ENCODE measurements at places on chromosomes 5 and 9.

DNA sequence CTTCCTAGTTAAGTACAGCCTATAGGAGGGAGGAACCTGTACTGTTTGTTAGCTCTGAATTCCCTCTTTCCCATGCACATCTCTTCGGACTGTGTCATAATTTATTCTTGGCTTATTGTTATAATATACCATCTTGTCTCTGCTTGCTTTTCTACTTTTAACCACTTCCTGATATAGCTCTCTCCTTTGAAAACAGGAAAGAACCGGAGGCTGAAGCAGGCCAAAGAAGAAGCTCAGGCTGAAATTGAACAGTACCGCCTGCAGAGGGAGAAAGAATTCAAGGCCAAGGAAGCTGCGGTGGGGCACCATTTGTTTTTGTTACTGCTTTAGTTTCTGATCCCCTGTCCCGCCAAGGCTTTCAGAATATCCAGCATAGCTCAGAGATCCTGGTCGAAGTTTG, 4.8 kb downstream of the ATP6V1G1 start:
- no peak for DNase-seq

DNA sequence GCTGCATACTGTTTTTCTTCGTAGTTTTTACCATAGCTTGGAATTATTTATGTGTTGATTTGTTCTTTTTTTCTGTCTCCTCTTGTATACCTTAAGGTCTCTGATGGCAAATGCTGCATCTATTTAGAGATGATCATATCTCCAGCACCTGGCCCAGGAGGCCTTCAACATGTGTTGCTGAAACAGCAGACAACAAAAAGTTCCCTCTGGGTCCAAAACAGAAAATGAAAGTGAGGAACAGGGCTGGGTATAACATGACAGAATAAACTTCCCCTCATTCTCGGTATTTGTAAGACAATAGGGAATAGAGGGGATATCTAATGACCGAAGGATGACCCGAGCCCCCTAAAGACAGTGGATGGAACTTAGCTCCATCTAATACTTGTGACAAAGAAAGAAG, 22.7 kb upstream of the PCSK1 start:
- DNase-seq = no peak

GRCh38 chr5:102715082-102715807, 39.9 kb upstream of the PAM start:
- DNase-seq = no peak

GRCh38 chr9:112506571-112506970, 19.9 kb downstream of the KIAA1958 start:
- no peak for DNase-seq

GRCh38 chr9:129655696-129656095, 9.8 kb upstream of the PRRX2 start:
- no peak for DNase-seq

GRCh38 chr9:115416299-115416698, 298.3 kb upstream of the TNC start:
- no peak for DNase-seq

DNA sequence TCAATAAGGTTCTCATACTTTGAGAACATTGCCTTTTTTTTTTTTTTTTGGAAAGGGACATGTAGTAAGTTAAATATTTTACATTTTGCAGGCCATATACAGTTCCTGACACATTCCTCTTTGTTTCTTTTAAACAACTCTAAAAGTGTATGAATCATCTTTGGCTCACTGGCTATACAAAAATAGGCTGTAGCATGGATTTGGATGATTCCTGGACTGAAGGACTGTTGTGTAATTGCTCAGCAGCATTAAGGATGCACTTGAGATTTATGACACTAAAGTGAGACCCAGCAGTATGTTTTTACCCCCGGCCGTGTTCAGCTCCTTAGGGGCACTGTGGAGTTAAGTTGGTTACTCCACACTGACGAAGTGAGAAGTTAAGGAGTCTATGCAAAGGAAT, 41.3 kb downstream of the VPS13A start:
- no peak for DNase-seq

GRCh38 chr5:144510845-144511579, 340.3 kb downstream of the KCTD16 start:
- no peak for DNase-seq

DNA sequence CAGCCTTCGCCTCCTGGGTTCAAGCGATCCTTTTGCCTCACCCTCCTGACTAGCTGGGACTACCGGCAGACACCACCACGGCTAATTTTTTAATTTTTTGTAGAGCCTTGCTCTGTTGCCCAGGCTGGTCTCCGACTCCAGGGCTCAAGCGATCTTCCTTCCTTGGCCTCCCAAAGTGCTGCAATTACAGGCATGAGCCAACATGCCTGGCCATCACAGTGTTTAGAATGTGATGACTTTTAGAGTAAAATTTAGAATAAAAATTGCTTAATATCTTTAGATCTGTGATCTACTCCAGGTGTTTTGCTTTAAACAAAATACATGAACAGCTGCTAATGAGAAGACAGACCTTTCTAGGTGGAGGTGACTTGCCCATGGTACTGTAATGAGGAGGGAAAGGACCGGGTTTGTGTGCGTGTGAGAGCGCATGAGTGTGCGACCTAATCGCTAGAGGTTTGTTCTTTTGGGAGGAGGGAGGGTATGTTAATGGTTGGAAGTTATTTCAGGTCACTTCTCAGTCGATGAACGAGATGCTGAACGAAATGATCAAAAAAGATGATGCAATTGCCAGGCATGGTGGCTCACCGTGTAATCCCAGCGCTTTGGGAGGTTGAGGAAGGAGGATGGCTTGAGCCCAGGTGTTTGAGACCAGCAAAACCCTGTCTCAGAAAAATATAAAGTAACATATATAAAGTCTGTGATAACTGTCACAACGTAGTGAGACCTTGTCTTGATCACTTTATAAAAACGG, 2.0 kb downstream of the CNOT6 start:
- no peak for DNase-seq

DNA sequence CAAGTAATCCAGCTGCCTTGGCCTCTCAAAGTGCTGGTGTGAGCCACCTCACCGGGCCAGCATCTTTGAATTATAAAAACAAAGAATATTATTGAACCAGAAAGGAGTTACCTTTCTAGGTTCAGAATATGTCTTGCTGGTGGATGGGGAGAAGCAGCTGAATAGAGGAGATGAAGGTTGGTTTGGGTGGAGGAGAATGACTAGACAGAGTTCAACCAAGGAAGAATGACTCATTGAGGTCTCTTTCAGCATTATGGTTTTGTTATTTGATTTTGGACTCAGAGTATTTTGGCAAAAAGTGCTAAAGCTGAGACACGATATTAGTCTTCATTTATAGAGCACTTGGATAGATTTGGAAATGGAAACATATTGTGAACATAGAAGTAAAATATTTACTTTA, 75.2 kb upstream of the MPDZ start:
- DNase-seq = no peak

DNA sequence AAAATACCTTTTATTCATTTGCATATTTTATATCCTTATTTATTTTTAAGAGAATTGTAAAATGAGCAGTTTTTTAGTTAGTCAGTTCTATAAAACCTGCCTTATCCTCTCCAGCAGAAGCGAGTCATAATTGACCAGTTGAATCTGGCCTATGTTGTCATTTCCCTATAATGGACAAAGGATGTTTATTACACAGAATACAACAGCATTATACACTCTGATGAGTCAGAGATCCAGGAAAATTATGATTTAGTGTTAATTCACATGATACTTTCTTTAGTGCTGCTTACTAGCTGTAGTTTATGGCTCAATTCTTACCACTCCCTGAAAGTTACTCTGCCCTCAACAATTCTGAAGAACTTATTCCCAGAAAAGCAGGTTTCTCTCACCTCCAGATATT, 26.8 kb upstream of the LURAP1L start:
- no peak for DNase-seq

DNA sequence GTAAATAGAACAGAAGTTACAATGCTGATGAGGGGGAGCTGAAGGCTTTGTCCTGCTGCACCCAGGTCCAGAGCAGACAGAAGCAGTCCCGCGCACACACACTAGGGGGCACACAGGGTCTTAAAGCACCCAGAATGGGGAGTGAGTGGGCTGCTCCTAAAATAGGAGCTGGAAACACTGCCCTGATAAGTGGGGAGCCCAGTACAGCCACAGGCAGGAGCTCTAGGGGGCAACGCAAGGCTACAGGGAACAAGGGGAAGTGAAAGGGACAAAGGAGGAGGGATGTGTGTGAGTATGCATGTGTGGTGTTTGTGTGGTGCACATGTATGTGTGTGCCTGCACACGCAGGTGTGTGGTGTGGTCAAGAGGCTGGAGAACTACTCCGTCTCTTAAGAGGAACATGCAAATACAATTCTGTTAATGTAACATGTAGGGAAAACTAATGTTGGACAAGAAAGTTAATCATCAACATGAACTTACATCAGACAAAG, 191.5 kb downstream of the ROR2 start:
- DNase-seq = no peak

GRCh38 chr5:119393746-119394145, 37.9 kb downstream of the TNFAIP8 start:
- no peak for DNase-seq

GRCh38 chr5:107277485-107278125, 393.1 kb downstream of the EFNA5 start:
- DNase-seq = no peak

GRCh38 chr5:122063836-122064235, 14.2 kb downstream of the LOX start:
- DNase-seq = no peak

- no peak for DNase-seq
Observed at GRCh38 chr5:113246361-113246870, 188.4 kb downstream of the TSSK1B start.

DNA sequence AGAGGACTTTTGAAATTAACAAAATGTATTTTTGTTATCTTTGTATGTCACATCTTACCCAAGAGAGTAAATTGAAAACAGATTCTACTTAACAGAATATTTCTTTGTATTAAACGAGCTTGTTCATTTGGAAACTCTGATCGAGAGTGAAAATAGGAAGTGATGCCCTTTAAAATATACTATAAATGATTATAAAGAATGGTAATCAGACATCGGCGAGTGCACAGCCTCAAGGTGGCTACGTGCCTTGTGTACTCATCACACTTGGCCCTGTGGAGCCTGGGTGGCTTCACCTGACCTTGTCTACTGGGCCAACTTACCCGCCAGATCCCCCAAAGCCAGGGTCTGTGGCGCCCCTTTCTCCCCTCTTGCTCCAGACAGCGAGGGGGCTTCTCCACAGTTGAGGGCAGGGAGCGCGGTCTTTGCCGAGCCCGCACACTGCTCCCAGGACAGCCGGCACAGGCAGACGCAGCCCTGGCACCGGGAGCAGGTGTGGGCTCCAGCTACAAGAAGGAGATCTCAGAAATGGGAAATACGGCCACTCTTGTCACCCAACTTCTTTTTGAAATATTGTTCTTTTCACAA, 243.2 kb downstream of the CEMIP2 start:
- DNase-seq = no peak

- DNase-seq = no peak
Observed at GRCh38 chr9:6096821-6097220, 81.4 kb upstream of the RANBP6 start.

GRCh38 chr5:180333661-180334060, 19.5 kb downstream of the GFPT2 start:
- no peak for DNase-seq

DNA sequence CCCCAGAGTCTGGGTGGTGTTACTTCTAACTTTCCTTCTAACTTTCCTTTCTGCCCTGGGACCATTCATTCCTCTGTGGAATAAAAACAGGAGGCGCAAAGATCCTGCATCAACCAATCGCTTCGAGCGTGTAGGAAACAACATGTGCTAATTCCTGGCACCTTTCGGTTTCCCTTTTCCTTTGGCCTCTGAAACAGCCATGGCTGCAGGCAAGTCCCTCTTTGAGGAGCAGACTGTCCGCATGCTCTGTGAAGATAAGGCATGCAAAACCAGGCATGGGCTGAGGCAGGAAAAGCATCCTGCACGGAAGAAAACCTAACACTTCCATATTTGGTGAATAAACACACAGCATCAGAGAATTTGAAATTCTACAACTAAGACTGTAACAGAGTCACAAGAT, 128.3 kb downstream of the HSD17B3 start:
- DNase-seq = no peak

DNA sequence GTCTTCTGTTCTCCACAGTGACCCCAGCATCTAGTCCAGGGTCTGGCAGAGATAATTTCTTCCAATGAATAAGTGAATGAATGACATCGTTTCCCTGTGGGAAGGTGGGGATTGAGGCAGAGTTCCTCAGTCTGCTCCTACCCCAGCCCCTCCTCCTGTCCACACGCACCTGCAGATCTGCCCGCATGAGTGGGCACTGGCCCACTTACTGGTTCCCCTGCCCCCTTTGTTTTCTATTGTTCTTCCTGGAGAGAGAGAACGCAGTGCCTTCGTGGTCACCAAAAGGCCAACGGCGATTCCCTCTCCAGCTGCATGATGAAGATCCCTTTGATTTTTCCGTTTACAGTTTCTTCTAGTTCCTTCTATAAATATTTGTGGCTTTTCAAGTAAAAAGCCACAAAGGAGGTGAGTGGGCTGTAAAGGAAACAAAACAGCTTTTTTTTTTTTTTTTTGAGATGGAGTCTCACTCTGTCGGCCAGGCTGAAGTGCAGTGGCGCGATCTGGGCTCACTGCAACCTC, 5.8 kb upstream of the FPGS start:
- no peak for DNase-seq

DNA sequence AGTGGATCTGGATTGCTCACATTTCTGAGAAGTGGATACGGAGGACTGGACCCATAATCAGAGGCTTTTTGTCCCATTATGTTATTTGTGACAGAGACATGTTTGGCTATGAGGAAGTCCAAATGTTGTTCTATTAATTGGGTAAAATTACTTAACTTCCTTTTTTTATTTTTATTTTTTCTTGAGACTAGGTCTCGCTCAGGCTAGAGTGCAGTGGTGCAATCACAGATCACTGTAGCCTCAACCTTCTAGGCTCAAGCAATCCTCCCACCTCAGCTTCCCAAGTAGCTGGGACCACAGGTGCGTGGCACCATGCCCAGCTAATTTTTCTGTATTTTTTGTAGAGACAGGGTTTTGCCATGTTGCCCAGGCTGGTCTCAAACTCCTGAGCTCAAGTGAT, 11.9 kb upstream of the PGGT1B start:
- no peak for DNase-seq

DNA sequence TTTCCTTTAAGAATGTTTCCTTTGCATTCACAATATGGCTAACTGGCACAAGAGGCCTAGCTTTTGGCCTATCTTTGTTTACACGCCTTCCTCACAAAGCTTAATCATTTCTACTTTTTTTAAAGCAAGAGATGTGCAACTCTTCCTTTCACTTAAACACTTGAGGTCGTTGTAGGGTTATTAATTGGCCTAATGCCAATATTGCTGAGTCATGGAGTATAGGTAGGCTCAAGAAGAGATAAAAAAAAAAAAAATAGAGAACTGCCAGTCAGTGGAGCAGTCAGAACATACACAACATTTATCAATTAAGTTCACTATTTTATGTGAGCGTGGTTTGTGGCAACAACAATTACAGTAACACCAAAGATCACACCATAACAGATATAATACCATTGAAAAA, 5.9 kb downstream of the FKBP15 start:
- no peak for DNase-seq

GRCh38 chr5:62896121-62896893, 317.7 kb downstream of the LRRC70 start:
- DNase-seq = no peak

DNA sequence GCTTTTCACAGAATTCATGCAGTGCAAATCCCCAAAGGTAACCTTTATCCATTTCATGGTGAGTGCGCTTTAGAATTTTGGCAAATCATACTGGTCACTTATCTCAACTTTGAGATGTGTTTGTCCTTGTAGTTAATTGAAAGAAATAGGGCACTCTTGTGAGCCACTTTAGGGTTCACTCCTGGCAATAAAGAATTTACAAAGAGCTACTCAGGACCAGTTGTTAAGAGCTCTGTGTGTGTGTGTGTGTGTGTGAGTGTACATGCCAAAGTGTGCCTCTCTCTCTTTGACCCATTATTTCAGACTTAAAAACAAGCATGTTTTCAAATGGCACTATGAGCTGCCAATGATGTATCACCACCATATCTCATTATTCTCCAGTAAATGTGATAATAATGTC, 21.3 kb downstream of the PCA3 start:
- DNase-seq = no peak
